Hematopoietic multipotent progenitor cell treated with erythropoietin and hydrocortisone succinate and interleukin-3 and kit ligand, for 8 days (in vitro differentiated cells): ENCODE measurements at places on chromosomes 16 and 17.

GRCh38 chr17:4562015-4562969 is 1.9 kb upstream of the GGT6 start:
- DNase-seq: no peak

DNA sequence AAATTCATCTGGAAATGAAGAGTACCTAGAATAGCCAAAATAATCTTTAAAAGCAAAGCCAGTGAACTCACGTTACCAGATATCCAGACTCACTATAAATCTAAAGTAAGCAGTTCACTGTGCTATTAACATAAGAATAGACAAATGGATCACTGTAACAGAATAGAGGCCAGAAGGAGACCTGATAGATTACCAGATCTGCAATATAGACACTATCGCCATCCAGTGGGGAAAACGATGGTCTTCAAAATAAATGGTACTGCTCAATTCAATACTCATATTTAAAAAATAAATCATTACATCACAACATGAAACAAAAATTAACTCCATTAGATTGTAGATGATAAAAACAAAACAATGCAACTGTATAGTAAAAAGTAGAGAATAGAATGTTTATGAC is 158.6 kb upstream of the CDH8 start:
- DNase-seq: no peak

DNA sequence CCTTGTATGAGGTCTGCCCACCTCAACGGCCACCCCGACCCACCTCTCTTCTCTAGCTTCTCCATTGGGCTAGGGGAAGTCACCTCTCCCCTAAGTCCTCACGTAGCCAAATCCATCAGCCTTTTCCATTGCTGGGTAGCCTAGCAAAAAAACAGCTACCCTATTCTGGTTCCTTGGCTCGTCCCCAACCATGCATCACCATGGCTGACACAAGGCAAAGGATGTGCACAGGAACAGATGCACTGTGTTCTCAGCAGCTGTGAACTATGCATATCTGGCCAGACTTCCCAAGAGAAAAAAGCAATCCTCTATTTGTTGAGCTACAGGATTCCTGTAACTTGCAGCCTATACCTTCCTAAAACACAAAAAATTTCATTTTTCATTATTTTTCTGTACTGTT is 22.0 kb upstream of the FLCN start:
- DNase-seq: no peak

DNA sequence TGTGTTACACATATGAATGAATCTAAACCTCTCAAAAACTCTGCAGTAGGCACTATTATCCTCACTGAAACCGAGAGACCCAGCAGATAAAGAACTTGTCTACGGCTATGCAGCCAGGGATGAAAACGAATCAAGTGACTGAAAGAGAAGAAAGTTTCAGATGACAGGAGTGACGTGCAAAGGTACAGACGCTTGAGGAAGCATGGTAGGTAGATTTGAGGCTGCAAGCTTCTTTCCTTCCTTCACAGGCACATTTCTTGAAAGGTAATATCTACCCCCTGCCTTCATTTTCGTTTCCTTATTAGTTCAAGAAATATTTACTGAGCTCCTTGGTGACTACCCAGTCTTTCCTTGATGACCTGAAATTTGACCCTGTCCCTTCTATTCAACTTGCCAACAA is 211.5 kb upstream of the AXIN2 start:
- DNase-seq: no peak

- no peak for DNase-seq
Observed at GRCh38 chr16:87474566-87474996, 18.2 kb downstream of the ZCCHC14 start.

DNA sequence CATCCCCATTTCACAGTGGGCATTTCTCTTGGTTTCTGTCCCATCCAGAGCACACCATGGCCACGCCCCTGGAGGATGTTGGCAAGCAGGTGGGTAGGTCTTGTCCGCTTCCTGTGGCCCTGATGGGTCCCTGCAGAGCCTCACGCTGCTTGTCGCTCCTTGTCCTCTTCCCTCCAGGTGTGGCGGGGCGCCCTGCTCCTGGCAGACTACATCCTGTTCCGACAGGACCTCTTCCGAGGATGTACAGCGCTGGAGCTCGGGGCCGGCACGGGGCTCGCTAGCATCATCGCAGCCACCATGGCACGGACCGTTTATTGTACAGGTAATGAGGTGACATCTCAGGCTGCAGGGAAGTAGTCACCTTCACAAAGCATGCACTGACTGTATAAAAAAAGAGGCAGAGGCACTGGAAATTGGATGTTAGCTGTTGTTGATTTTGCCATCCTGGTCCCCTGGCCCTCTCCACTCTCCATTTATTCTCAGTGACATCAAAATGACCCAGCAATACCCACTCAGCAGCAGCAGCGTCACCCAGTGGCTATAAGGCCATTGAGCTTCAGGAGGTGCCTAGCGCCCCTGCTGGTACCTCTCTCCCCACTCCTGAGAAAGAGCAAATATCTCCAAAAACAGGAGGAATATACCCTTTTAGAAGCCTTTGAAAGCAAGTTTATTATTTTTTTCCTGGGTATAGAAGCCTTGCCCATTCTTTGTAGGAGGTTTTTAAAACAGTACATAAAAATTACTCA is 13.7 kb downstream of the METTL22 start:
- DNase-seq: peak; percentile 35

- DNase-seq: no peak
Observed at GRCh38 chr17:49495842-49496182, 719 bp downstream of the NGFR start.

- DNase-seq: no peak
Observed at GRCh38 chr16:65226077-65226476, 104.2 kb upstream of the CDH11 start.
